ENCODE measurements at places on chromosomes 6 and 20.

GRCh38 chr6:55601120-55601519, 22.1 kb upstream of the HMGCLL1 start:
- DNase-seq, result no peak

DNA sequence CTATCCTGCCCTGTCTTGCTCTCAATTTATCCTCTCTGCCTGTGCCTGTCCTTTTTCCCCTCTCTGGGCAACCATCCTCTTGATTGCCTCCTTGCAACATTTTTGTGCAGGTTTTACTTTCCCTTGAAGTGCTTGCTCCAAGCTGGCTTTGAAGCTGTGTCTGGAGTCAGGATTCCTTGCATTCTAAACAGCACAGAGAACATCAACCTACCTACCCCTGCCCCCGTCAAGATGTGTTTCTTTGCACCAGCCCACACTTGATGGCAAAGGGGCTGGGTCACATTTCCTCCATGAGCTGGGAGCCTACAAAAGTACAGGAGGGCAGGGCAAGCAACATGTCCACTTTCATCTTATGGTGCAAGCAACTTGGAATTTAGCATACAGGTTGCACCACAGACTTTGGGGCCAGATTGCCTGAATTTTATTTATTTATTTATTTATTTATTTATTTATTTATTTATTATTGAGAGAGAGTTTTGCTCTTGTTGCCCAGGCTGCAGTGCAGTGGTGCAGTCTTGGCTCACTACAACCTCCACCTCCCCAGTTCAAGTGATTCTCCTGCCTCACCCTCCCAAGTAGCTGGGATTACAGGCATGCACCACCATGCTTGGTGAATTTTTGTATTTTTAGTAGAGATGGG, 206.3 kb downstream of the COL19A1 start:
- no peak for DNase-seq

GRCh38 chr20:41437836-41438235, 71.2 kb upstream of the EMILIN3 start:
- DNase-seq, result no peak

DNA sequence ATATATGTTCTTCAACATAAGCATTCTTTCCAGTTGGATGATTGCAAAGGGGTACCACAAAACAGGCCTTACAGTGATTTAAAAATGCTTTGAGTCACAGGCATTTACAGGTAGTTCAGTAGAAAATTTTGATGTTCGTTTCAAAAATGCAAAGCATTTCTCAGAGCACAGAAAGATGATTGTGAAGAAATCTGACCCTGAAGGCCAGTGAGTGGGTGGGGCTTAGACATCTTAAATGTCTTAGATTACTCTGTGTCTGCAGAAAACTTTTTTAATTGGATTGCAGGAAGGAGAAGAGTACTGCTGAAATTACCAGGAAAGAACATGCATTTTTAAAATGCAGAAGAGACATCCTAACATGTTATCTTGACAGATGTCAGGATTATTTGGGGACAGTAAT, 268.3 kb downstream of the CDKAL1 start:
- DNase-seq, result no peak

DNA sequence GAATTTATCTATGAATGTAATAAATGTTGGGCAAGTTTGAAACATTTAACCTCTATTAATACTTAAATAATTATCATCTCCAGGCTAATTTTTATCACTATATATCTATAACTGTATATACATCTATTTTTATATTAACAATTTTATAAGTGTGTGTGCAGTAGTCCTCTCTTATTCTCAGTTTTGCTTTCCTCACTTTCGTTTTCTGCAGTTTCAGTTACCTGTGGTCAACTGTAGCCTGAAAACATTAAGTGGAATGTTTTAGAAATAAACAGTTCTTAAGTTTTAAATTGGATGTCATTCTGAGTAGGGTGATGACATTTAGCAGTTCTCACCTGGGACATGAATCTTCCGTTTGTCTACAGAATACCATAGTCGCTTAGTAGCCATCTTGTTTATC, 379.4 kb upstream of the MAN1A1 start:
- no peak for DNase-seq

DNA sequence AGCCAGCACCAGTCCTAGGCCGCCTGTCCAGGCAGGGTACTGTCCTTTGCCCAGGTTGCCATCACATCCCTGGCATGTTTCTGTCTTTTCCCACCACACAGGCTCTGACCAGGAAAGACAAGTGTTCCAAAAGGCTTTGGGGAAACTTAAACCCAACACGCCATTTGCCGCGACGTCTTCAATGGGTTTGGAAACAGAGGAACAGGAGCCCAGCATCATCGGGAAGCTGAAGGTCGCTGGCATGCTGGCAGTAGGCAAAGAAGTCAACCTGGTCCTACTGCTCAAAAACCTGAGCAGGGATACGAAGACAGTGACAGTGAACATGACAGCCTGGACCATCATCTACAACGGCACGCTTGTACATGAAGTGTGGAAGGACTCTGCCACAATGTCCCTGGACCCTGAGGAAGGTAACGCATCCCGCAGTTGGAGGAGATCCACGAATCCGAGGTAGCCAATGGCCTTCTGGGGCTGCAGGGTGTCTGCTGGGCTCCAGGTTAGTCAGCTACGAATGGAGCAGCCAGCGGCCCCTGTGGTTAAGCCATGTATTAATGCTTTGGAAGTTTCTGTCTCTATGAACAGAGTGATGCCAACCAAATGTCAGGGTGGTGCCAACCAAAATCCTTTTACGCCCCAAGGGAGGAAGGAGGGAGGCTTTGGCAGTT, 36.2 kb downstream of the TGM3 start:
- no peak for DNase-seq

DNA sequence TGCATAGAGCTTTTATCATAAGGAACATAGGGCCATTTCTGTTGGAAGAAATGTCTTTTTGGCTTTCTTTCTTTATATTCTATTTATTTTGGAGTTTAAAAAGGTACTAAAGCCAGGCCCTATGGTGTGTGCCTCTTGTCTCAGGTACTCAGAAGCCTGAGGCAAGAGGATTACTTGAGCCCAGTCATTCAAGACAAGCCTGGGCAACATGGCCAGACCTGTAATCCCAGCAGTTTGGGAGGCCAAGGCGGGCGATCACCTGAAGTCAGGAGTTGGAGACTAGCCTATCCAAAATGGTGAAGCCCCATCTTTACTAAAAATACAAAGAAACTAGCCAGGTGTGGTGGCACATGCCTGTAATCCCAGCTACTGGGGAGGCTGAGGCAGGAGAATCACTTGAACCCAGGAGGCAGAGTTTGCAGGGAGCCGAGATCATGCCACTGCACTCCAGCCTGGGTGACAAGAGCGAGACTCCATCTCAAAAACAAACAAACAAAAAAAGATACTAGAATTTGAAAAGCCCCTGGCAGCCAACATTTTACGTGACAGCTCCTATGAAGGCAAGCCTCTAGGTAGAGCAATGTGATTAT, 80.0 kb downstream of the CBFA2T2 start:
- no peak for DNase-seq

GRCh38 chr6:100342830-100343229, 121.9 kb downstream of the SIM1 start:
- DNase-seq, result no peak

- no peak for DNase-seq
Measured at GRCh38 chr6:62891065-62891647, 320.1 kb upstream of the FKBP1C start.

GRCh38 chr6:44133003-44133931, 5.9 kb downstream of the TMEM63B start:
- no peak for DNase-seq

DNA sequence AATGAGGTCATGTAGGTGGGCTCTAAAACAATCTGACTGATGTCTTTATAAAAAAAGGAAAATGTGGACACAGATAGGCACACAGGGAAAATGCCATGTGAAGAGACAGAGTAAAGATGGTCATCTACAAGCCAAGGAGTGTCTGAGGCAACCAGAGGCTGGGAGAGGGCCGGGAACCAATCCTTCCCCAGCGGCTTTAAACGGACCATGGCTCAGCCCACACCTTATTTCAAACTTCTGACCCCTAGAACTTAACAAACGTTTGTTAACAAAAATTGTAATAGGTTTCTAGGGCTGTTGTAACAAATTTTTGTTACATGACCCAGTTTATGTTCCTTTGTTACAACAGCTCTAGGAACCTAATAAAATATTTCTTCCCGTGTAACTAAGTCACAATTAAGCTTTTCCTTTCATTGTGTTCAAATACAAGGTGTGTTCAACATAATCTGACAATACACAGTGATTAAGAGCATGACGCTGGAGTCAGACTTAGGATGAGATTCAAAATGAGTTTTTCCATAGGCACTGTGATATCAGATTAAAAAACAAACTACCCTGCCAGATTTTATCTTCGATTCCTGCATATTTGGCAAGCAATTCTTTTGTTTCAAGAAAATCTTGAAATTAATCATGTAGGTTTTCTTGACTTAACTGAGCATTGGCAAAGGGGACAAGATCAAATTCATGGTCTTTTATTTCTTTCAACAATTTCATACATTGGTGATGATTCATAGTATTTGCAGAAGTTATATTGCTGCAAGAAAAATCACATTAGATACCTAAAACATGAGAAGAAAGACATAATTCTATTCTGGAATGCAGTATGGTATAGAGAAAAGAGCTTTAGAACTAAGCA, 169.5 kb upstream of the RIPOR2 start:
- DNase-seq, result no peak

DNA sequence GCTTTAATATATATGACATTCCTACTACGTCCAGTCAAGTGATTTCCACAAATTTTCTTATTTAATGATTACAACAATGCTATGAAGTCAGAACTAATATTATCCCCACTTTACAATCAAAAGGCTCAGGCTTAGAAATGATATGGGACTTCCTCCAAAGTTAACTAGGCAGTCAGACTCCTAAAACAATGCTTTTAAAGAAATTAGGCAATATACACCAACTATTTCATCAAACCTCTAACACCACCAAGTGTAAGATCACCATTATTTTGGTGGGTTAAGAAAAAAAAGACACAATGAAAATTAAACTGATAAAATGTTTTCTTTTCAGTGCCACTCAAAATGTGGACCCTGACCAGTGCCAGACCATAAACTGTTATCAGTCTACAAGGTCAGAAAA, 256.1 kb upstream of the RUNX2 start:
- no peak for DNase-seq

GRCh38 chr6:167678102-167679101, 148.3 kb upstream of the AFDN start:
- no peak for DNase-seq

DNA sequence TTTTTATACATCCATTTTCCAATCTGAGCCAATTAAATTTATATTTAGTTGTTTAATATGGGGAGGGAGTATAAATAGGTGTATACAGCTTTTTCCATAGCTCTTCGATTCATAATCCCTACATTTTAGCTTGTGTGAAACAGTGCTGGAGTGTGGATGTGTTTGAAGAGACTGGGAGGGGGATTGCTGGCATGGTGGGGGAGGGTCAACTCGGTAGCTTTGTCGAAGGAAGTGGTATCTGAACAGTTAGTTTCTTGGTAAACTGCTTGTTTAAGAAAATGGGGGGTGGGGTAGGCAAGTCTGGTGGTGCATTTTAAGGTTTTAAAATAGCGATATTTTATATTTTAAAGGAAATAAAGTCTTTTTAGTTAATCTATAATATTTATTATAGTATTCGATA, 1.4 kb upstream of the LIN28B start:
- no peak for DNase-seq

DNA sequence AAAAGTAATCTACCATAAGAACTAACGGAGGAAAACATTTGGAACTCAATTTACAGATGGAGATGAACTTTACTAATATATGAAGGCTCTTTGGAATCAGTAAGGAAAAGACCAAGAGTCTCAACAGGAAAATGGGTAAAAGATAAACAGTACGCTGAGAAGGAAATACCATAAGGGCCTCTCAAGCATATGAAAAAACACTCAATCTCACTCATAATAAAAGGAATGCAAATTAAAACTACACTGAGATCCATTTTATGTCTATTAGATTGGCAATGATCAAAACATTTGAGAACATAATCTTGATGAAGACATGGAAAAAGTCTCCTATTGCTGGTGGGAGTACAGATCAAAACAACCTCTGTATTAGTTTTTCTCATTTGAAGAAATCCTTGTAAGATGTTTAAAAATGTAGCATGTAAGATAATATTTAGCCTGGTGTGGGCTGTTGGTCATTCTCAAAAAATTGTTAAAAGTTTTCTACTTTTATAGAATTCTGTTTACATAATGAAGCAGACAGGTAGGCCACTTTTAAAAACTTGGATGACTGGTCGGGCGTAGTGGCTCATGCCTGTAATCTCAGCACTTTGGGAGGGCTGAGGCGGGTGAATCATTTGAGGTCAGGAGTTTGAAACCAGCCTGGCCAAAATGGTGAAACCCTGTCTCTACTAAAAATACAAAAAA, 14.5 kb downstream of the REV3L start:
- no peak for DNase-seq

- DNase-seq, result no peak
Measured at GRCh38 chr6:5869676-5870075, 137.0 kb downstream of the NRN1 start.

DNA sequence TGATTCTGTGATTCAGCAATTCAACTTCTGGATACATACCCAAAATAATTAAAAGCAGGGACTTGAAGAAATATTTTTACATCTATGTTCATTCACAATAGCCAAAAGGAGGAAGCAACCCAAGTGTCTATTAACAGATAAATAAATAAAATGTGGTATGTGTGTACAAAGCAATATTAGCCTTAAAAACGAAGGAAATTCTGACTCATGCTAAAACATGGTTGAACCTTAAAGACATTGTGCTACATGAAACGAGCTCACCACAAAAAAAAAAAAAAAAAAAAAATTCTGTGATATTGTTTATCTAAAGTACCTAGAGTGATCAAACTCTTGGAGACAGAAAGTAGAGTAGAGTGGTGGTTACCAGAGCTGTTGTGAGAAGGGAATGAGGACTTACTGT, 54.8 kb upstream of the TFAP2D start:
- no peak for DNase-seq

- DNase-seq, result no peak
Measured at GRCh38 chr6:12422848-12423247, 132.7 kb downstream of the EDN1 start.

- no peak for DNase-seq
Measured at GRCh38 chr20:44559302-44559701, 23.1 kb upstream of the PKIG start.

- DNase-seq, result no peak
Measured at GRCh38 chr6:139370999-139371345, 3.5 kb downstream of the CITED2 start.

DNA sequence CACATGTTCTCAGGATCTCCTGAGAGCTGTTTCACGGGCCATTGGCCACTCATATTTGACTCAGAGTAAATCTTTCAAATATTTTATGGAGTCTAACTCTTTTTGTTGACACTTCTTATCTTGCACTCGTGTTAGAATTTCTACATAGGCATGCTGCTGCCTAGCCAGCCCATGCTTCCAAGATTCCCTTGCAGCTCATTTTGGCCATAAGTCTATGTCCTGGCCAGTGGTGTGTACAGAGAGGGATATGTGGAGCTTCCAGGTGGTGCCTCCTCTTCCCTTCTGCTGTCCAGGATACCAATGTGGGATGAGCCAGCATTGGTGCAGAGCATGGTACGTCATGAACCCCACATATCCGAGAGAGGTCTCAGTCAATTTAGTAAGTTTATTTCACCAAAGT, 522.6 kb downstream of the QKI start:
- no peak for DNase-seq

- DNase-seq, result no peak
Measured at GRCh38 chr6:134122775-134123174, 70.4 kb upstream of the SLC2A12 start.

Measured in urinary bladder (tissue), 4 donors.